ENCODE measurements at places on chromosomes 6 and 20.

- DNase-seq = no peak
Measured at GRCh38 chr6:14806101-14806500, 439.8 kb upstream of the JARID2 start.

DNA sequence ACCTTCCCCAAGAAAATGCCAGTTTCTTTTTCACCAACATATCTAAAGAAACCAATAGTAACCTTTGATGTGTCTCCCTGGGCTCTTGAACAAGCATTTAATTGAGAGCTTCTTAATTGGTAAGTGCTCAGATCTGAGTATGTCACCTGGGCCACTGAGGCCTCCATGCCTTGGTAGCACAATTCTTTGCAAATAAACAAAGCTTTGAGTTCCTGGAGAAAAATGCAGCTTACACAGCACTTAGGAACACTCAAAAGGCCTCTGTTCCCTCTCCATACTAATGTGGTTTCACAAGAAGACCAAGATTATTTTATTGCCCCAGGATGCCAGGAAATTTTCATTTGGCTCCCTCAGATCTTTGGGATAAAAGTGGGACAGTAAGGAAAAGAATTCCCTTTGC lies 217.6 kb upstream of the CEP162 start:
- no peak for DNase-seq

GRCh38 chr6:33407132-33407718 lies 3.6 kb upstream of the PHF1 start:
- no peak for DNase-seq

DNA sequence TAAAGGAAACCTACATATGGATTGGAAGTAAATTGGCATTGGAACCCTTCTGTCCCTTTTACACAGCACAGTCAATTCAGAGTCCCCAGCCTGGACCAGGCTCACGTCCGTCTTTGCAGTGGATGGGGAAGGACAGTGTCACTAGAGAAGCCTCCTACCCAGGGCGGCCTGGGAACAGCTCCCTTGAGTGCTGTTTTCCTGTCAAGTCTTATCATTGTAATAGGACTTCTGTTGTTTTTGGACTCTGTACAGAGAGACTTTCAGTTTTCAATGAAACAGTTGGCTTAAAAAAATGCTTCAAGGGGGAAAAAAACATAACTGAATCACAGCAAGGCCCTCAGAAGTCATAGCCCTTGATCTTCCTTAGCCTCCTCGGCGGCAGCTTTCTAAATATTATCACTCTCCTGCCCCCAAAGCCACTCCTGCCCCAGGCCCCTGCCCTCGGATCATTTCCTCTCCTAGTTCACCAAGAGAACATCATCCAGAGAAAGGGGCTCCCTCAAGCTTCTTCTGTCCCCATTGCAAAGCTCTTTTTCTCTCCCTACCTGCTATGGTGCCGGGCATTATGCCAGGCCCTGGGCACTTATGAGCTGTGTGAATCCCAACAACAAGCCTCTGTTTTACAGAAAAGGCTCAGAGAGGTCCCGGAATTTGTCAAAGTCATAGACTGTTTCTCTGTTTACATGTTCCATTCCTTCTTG lies 37.8 kb upstream of the CNKSR3 start:
- DNase-seq = no peak

GRCh38 chr6:90003941-90004340 lies 109.7 kb downstream of the GJA10 start:
- DNase-seq = no peak

- no peak for DNase-seq
Measured at GRCh38 chr20:43838703-43839060, 76.0 kb upstream of the TOX2 start.

DNA sequence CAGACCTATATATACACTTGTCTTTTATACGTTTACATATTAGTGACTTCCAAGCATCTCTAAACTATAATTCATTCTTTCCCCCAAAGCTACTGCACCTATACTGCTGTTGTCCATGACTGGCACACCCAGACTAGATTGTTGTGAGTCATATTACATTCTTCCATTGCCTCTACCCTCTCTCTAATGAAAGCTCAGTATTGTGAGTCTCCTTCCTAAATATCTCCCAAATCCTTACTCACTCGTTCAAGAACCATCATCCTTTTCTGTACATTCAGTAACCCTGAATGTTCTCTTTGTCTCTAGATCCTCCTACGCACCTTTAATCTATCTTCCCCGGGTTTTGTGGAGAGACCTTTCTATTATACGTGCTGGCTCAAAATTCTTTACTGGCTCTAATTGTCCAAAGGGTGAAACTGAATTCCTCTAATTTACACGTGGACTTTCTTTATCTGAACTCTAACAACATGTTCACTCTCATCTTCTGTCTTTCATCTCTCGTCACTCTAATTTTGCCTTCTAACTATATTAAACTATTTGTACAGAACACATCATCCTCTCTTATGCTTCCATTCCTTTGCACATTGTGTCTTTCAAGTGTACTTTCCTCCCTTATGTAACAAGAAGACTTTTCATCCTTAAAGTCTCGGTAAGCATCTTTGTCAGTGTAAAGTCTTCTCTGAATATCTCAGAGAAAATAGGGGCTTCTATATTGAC lies 109.3 kb downstream of the IBTK start:
- no peak for DNase-seq

DNA sequence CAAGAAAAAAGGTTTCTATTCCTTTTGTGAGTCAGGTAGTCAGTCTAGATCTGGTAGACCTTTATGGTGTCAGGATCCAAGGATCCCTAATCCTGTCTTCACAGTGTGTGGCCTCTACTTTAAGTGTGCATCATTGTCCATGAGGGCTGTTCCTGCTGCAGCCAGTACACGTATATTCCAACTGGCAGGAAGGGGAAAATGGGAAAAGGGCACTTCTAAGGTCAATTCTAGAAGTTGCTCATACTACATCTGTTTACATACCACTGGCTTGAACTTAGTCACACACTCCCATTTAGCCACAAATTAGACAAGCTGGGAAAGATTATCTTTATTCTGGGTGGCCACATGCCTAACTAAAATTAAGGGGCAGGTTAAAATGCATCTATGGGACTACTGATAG lies 9.7 kb upstream of the MMS22L start:
- DNase-seq = no peak

DNA sequence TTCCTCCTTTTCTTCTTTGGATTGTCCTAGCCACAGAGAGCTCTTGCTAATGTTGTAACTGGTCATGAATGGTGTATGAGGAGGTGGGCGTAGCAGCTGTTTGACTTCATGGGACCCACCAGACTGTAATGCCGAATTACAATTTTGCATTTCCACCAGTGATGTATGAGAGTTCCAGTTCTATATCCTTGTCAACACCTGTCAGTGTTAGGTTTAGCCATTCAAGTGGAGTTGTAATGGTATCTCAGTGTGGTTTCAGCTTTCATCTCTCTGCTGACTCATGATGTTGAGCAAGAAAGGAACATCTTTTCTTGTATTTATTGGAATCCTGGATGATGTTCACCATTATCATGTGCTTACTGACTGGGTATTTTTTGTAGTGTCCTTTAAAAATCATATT lies 5.1 kb downstream of the IGF2R start:
- no peak for DNase-seq

DNA sequence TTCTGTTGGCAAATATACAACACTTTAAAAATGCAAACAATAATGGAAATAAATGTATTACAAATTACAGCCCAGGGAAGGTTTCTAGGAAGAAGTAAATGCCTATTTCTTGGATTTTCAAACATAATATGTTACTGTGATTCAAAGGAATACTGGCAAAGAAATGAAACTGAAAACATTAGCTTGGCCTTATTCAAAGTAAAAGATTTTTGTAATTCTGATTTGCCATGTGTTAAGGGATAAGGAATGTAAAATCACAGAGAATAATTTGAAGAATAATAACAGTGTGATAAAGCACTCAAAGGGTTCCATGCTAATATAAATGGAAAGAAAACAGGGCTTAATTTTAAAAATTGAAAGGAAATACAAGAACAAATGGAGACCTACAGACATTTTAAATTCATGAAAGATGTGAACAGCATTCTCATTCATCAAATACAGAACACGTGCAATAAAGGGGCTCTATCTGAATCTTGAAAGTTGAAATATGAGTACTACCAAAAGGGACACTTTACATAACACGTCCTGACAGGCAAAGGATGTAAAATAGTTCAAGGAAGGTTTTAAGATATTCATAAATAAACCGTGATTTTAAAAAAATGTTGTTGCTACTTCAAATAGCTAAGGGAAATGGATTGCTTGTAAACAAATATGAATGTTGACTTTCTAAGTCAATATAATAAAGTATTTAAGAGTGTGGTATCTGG lies 138.1 kb downstream of the RFPL4B start:
- no peak for DNase-seq

DNA sequence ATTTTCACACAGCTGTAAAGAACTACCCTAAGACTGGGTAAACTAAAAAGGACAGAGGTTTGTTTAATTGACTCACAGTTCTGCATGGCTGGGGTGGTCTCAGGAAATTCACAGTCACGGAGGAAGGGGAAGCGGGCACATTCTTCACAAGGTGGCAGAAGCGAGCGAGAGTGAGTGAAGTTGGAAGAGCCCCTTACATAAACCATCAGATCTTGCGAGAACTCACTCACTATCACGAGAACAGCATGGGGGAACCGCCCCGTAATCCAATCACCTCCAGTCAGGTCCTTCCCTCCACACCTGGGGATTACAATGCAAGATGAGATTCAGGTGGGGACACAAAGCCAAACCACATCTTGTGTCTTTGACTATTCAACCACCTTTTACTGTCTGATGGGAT lies 700.5 kb downstream of the TENT5A start:
- DNase-seq = no peak

DNA sequence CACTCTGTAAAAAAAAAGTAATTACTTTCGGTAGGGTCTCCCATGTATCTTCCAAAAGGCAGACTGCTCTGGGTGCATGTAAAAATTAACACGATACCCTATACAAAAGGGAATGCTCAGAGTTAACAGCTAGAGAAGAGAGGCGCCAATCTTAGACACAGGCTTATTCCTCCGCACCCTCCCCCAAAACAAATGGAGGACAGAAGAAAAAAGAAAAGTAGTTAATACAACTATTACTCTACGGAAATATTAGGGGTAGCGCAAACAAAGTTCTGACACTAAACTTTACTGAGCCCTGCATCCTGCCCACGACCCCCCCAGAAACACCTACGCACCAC lies 331 bp upstream of the UFL1 start:
- no peak for DNase-seq

- no peak for DNase-seq
Measured at GRCh38 chr6:154234019-154234772, 122.4 kb downstream of the IPCEF1 start.

DNA sequence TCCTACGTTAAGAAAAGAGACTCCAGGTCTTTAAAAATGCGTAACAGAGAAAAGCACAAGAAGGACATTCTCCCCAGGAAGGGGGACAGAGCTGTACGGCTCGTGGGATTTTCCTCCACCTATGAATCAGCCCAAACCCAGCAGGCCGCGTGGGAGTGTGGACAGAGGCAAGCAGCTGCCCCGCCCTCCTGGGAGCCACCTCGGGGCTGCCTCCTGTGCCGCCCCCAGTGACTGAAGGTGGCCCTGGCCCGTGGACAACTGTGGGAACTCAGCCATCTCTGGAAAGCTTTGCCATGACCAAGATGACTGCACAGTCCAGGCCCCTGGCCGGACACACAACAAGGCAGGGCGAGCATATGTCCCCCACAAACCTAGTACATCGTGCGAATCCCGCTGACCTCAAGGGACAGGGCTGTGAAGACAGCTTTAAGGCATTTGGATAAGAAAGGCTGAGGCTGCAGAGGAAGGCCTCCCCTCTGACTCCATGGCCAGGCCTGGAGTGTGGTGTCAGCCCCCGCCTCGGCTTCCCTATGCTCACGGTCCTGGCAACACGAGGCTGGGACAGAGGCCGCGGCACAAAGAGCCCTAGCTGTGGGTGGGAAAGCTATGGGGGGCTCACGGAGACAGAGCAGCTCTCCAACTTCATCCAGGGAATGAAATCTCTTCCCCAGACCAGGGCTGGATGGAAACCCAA lies 26.9 kb downstream of the PXDC1 start:
- no peak for DNase-seq

GRCh38 chr6:53802582-53802981 lies 7.8 kb downstream of the LRRC1 start:
- DNase-seq = no peak

DNA sequence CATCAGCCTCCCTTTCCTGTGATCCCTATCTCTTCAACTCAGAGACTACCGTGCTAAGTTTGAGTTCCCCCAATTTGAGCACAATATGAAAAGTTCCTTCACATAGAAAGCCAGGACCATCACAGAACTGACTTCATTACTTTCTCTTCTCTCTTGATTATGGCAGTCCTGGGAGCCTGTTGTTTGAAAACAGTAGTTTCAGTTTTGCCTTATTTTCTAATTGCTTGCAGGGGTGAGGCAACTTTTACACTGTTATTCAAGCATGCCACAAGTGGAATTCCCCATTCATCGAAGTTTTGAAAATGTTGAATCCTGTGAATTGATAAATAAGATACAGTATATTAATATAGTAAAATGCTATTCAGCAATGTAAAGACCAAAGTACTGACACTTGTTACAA lies 569.7 kb upstream of the MARCKS start:
- DNase-seq = no peak

- no peak for DNase-seq
Measured at GRCh38 chr6:110652520-110652919, 162.7 kb downstream of the CDK19 start.

- DNase-seq = peak; percentile 95
Measured at GRCh38 chr6:2999618-3000557, at the start of gene NQO2. NQO2 (plus strand) TSS chr6:2999894; CDS start chr6:3006553, 6,659 bp downstream.

DNA sequence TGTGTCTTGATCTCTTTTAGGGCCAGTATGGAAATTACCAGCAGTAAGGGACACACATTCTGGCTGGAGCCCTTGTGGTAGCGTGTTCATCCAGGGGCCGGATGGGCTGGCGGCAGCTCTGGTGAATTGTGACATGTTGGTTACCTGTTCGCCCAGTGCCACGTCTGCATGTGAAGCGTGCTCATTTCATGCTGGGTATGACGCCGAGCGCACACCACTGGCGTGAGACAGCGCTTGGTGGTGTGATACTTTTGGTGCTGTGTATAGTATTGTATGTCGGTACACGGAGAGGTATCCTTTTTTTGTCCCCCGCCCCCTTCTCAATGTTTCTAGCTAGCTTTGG lies 3.7 kb upstream of the MTG2 start:
- no peak for DNase-seq

GRCh38 chr6:2378891-2379652 lies 133.7 kb upstream of the GMDS start:
- DNase-seq = no peak

- no peak for DNase-seq
Measured at GRCh38 chr6:3594201-3594600, 137.4 kb upstream of the SLC22A23 start.

DNA sequence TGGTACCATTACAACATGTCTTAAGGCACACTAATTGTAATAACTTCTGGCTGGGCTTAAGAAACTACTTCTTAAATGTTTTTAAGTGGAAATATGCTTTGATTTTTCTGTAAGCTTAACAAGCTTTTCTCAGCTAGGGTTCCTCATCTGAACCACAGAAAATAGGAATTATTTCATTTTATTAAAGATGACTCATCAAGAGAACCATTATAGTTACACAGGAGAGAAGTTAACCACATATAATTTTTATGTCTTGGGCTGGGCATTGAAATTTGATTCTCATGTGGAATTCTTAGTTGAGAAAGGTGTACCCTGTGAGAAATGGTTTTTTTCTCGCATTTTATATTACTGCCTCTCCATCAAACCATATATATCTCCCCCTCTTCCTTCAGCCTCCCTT lies 75.1 kb downstream of the QKI start:
- no peak for DNase-seq

All from neural crest cell (in vitro differentiated cells).